NCI-H187 (cell line): ENCODE measurements at places on chromosomes 11 and 22.

GRCh38 chr11:20364341-20364792 lies 853 bp downstream of the HTATIP2 start:
- no peak for DNase-seq

GRCh38 chr11:18091731-18092130 lies 14.2 kb downstream of the SAAL1 start:
- no peak for DNase-seq

- DNase-seq: no peak
These were observed 41.0 kb upstream of the AQP11 start for GRCh38 chr11:77548552-77549445.

- no peak for DNase-seq
These were observed 8.5 kb upstream of the GAL3ST1 start for GRCh38 chr22:30582788-30583545.

DNA sequence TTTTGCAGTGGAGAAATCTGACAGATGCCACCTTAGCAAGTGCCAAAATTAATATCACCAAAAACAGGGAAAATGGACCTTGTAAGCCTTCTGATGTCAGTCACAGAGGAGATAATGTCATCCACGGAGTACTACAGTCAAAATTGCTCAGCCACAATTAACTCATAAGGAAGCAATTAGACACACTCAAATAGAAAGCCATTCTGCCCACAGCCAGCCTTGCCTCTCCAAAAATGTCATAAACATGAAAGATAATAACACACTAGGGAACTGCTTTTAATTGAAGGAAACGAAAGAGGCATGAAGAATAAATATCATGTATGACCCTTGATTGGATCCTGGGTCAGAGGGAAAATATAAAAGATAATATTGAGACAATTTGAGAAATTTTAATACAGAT lies 505.6 kb upstream of the API5 start:
- no peak for DNase-seq

- DNase-seq: no peak
These were observed 62.5 kb downstream of the SYTL2 start for GRCh38 chr11:85748455-85748891.

- no peak for DNase-seq
These were observed 16.7 kb upstream of the TMEM123 start for GRCh38 chr11:102469196-102469821.
